ENCODE measurements at places on chromosomes 7 and 10.
A peak's percentile ranks its signal among the peaks of the same experiment; 100 is the strongest.

- no peak for DNase-seq
Measured at GRCh38 chr7:142556740-142557139, 192.5 kb upstream of the PRSS1 start.

DNA sequence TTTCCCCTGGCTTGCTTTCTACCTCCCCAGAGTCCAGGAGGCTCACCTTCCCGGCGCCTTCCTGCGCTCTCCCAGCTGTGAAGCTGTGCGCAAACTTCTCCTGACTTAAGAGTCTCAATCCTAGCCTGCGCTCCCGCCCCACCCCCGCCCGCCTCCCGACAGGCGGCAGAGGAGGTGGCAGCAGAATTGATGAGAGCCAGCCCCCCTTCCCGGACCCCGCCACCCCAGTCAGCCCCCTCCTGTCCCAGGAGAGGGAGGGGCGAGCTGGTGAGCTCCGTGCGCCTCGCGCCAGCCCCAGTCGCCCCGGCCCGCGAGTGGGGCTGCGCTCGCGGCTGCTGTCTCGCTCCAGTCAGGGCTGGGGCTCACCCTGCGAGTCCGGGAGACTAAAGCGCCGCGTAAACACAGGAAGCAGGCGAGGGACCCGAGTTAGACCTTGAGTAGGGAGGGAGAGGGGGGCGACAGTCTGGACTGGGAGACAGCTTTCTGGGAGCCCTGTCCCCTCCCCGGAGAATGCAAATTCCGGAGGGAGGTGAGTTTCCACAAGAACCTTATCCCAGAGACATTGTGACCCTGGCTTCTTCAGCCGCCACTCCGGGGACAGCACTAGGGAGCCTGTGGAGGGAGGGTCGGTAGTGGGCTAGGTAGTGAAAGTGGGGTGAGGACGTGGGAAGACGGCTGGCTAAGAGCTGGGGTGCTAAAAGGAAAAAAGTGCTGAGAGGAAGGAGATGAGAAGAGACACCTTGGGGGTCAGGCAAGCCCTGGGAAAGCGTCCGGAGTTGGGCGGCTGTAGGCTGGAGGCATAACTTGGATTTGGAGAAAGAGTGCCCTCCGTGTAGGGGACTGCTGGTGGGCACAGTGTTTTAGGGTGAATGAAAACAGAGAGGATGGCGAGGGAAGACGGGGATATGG lies at the start of gene CALCR:
Gene CALCR, minus strand, starts transcription at position 79 of the 909 bp plus-strand sequence. CDS start 87,743 bp downstream, outside the sequence.
- DNase-seq: no peak

GRCh38 chr7:44163591-44163990 lies 22.5 kb upstream of the MYL7 start:
- DNase-seq: no peak

GRCh38 chr10:132458586-132459300 lies 61.7 kb downstream of the PWWP2B start:
- DNase-seq: peak; percentile 41

- no peak for DNase-seq
Measured at GRCh38 chr7:149422914-149423301, 38.0 kb downstream of the ZNF777 start.

- DNase-seq: no peak
Measured at GRCh38 chr10:122746408-122746807, 46.8 kb upstream of the C10orf120 start.

DNA sequence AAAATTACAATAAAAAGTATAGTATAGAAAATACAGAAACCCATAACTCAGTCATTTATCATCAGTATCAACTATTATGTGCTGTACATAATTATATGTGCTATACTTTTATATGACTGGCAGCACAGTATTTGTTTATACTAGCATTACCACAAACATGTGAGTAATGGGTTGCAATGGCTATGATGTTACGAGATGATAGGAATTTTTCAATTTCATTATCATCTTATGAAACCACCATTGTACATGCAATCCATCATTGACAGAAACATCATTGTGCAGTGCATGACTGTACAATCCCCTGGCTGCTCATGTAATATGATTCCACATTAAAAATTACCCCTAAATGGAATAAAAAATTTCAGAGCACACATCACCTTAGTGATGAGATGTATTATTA lies 55.7 kb upstream of the TMEM229A start:
- DNase-seq: no peak

DNA sequence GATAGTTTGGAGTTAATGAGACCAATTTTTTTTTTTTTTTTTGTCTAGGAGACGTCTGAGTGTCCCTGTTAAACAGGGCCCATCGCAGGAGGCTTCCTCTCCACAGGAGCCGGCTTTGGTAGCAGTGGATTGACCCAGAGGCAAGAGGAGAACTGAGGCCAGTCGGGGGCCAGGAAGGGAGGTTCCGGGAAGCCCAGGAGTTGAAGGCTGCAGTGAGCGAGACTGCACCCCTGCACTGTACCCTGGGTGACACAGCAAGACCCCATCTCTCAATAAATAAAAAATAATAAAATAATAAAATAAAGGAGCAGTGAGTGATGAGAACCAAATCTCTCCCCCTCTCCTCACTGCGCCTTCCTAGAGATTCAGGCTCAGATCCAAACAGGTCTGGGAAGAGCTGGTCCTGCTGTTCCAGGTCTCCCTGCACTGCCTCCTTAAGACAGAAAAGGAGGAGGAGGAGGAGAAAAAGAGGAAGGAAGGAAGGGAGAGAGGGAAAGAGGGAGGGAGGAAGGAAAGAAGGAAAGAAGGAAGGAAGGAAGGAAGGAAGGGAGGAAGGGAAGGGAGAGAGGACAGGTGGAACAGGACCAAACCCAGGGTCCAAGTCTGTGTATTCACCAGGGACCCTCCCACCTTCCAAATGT lies 3.5 kb downstream of the MNX1 start:
- no peak for DNase-seq

GRCh38 chr10:43120929-43121314 lies 17.3 kb upstream of the CSGALNACT2 start:
- DNase-seq: no peak

GRCh38 chr7:1844951-1845390 lies 174.9 kb downstream of the ELFN1 start:
- no peak for DNase-seq
